ENCODE measurements at places on chromosomes 1 and 21.

DNA sequence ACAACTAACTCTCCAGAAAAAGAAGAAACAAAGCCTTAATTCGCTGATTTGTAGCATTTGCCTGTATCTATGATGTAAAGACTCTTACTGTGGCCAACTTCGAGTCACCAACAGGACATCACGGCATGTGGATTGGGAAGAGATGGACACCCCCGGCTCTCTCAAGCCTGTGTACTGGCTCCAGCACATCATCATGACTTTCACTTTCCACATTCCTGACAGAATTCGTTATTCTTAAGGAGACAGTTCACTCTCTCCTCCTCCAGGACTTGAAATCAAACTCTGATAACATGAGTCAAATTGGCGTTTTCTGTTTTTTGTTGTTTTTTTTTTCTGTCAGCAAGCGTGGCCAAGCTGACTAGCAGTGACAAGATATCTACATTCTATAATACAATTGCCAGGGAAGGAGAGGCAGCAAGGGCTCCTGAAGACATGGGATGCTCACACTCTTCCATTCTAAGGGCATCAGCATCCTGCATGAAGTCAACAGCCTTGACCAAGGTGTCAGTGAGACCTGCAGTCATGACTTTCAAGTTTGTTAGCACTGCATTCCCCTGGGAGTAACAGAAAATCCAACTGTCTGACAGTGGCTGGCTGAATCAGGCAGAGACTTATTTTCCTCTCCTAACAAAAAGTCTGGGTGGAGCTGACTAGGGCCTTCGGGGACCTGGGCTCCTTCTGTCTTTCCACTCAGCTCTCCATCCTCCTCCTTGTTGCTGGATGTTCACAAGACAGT is 13.3 kb upstream of the TRAF3IP3 start:
- no peak for DNase-seq

- no peak for DNase-seq
Measured at GRCh38 chr1:236907205-236907604, 97.0 kb downstream of the MT1HL1 start.

DNA sequence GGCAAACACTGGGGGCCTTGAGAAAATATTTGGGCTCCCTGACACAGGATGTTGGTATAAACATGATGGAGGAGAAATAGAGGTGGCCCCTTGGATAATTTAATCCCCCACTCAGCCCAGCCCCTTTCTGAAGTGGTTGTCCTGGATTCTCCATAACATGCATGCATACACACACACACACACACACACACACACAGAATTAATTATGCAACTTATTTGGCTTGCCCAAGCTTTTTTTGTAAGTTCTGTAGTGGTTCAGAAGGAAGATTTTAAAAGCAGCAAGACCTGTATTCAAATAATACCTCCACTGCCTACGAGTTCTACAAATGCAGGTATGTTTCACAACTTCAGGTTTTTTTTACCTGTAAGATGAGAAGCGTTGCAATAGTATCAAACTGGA is 15.0 kb downstream of the ATF3 start:
- no peak for DNase-seq

DNA sequence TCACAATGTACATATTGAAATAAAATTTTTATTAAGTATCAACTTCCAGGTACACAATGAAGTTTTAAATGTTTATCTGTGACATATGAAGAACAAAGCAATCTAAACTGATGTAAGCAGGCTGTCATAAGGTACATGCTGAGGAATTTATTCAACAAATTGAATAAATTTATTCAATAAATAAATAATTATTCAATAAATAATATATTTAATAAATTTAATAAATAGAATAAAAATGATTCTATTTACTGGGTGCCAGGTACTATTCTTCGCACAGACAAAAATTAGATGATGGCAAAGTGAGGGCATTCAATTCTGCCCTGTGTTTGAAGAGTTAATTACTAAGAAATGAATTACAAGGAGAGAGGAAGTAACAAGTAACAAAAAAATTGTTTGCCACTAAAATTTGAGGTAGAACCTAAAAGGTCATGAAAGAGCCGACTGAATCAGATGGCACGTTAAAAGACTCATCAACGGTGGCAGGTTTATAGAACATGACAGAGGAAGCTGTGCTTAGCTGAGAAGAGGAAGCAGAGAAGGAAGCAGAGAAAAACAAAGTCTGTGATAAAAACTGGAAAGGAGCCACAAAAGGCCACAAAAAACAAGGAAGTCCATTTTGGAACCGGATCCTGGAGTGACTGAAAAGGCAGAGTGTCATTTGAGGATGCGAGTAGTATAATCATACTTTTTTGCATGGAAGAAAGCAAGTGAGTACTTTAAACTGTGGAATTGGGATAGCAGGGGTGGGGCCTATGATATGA is 2.2 kb upstream of the USP24 start:
- no peak for DNase-seq

GRCh38 chr1:36089393-36090121 is 865 bp downstream of the ADPRS start:
- no peak for DNase-seq

DNA sequence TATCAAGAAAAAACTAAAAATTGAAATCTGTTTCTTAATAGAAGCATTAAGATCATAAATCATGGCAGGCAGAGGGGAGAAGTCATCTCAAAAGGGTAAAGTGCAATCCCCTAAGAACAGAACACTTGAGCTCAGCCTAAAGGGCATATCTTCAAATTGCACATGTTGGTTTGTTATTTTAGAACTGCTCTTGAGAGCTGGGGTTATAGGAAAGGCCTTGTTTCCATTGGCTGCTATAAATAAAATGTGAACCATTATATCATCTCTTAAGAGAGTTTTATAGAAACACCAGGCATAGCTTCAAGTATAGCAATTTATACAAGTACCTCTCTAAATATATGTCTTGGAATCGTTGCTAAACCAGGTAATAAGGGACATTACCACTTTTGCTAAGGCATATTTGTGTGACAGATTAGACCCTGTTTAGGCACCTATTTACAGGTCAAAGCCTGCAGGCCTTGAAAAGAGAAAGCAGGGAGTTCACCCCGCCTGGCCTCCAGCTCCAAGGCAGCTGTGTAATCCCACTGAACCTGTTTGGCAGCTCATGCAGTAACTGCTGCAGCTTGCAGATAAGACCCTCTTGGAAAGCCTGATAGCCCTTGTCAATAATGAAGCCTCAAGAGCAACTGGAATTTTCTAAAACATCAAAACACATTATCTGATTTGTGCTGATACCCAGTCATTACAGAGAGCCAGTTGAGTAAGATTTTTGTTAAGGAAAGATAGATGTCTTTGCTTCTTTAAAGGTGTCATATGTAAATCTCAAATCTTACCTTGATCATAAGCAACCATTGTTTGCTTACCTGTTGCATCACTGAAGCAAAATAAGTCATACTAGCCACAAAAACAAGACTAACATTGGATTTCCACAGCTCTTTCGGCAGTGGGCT is 24.2 kb upstream of the SYDE2 start:
- DNase-seq: no peak

DNA sequence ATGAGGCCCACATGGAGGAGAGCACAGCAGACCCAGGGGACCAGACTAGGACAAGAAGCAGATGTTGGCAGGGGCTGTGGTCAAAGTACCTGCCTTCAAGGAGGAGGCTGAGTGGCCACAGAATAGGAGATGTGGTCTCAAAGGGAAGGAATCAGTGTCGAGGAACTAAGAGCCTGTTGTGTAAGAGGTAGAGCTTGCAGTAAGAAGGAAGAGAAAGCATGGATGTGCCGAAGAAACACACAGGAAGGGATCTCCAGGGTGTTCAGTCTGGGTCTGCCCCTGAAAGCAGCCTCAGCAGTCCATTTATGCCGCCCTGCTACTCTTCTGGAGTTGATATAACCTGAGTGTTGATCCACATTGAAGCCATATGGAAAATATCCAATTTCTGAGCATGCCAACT is 83.9 kb downstream of the NID1 start:
- DNase-seq: no peak

GRCh38 chr1:202202500-202203168 is 9.0 kb downstream of the LGR6 start:
- DNase-seq: no peak

- DNase-seq: no peak
Measured at GRCh38 chr1:220655509-220655908, 34.7 kb upstream of the C1orf115 start.

DNA sequence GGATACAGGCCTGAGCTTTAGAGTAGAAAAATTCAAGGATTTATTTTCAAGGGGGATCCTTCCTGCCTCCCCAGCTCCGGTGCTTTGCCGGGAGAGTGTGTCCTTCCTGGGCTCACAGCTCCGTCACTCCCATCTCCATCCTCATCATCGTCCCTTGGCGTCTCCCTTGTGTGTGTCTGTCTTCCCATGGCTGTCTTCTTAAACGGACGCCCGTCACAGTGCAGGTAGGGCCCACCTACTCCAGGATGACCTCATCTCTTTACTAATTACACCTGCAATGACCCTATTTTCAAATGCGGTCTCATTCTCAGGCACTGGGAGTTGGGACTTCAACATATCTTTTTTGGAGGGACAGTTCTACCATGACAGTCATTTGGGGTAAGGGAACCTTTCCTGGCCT is 320.3 kb upstream of the C1orf174 start:
- DNase-seq: no peak

GRCh38 chr1:217053676-217054075 is 330.4 kb upstream of the ESRRG start:
- no peak for DNase-seq

DNA sequence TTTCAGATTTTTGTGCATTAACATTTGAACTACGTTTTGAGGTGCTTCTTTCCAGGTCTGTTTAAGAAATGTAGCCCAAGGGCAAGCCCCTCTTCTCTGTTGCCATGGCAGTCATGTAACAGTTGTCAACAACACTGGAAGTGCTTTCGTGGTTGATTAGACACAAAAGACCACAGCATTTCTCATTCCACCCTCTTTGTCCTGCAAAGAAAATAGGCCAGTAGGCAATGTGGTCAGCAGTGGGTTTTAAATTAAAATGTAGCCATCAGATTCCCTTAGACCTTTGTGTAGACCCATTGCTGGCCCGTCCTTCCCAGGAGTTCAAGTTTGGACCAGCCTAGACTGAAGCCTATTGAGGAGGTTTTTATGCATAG is 35.4 kb downstream of the VANGL1 start:
- DNase-seq: no peak

GRCh38 chr1:156692925-156693847 is 12.2 kb downstream of the CRABP2 start:
- DNase-seq: no peak

DNA sequence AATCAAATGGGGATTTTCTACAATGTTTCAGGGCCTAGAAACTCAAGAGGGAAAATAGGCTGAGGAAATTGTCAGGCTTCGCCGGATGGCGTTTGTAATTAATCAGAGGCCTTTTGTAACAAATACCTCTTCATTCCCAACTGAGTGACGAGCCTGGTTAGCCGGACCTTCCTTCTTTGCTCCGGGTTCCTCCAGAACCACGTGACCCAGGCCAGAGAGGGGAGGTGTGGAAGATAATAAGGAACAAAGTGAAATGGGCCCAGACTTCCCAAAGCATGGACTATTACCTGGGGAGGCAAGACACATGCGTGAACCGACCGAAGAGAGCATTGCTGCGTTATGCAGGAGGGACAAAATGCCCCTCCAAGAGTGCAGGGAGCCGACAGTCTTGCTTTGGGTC is 7.5 kb upstream of the IGSF21 start:
- no peak for DNase-seq

GRCh38 chr1:235835226-235835625 is 31.5 kb downstream of the LYST start:
- DNase-seq: no peak

- DNase-seq: no peak
Measured at GRCh38 chr1:202046227-202046626, 35.8 kb downstream of the ELF3 start.

GRCh38 chr1:114208106-114208505 is 54.4 kb upstream of the SYT6 start:
- no peak for DNase-seq

DNA sequence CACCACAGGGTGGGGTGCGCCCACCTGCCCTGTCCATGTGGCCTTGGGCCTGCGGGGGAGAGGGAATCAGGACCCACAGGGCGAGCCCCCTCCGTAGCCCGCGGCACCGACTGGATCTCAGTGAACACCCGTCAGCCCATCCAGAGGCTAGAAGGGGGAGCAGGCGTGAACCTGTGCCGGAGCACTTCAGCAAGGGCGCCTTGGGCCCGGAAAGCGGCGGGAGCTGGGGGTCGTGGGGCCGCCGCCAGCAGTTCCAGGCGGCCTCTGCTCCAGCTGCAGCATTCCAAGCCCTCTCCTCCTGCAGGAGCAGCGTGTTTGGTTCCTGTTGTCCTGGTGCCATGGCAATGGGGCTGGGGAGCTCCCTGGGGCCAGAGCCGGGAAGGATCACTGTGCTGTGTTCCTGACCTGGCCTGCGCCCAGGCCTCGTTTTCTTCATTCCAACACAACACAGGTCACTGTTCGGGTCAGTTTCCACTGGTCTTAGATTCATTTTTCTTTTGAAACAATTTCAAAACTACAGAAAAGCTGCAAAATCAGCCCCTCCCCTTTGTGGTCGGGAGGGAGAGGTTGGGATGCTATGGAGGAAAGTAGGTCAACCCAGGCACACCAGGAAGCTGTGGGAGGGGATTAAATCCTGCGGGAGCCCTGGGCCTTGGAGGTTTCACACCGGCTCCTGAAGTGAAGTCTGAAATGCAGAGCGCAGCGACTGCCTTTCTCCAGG is 18.8 kb downstream of the SLX9 start:
- DNase-seq: no peak

DNA sequence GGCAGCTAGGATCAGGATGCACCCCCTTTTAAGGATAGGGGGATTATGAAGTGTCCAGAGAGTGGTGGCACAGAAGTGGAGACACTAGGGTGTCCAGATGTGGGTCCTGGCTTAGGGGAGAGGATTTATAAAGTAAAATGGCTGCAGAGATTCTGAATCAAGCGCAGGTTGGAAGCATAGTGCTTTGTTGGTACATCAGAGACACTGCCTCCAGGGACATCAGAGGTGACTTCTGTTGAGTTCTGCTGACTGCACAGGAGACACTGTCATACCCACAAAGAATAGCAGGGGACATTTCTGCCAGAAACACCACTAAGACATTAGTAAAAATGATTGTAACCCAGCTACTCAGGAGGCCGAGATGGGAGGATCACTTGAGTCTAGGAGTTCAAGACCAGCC is 16.4 kb downstream of the GPR137B start:
- no peak for DNase-seq

DNA sequence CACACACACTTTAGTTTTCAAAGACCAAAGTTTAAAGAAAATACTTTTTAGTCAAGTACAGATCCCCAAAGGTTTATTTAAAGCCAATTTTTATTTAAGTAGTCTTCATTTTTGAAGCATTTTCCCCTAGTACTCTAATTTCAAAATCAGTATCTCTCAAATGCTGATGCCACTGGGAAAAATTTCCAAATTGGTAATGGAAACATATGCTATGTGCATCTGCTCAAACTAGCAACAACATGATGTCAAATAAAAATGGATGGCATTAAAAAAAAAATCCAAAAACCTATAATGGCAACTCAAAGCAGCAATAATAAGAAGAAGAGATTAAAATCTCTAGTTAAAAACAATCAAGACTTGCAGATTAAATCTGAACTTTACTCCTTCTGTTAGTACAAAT is 58.6 kb downstream of the ZNHIT6 start:
- DNase-seq: no peak

Data from stimulated activated naive CD8-positive, alpha-beta T cell treated with anti-CD3 and anti-CD28 coated beads, Interleukin-15, amount 100 ng/mL, for 72 hours (primary cell).